ENCODE measurements at places on chromosomes 3 and 15. TPM values are rescaled to one million over a fixed set of nuclear protein-coding genes. Genes with fewer than 3 reads are reported as not detected.

The ST3GAL6 gene
- polyA plus RNA-seq, result 3.7 TPM

The MYEF2 gene
- 176 TPM for polyA plus RNA-seq

The NDUFAF3 gene
- polyA plus RNA-seq, result 49.0 TPM

The ZNF35 gene
- polyA plus RNA-seq, result 14.9 TPM

The ARGFX gene
- polyA plus RNA-seq, result not detected

The B4GALT4 gene
- polyA plus RNA-seq, result 11.8 TPM

The LMCD1 gene
- polyA plus RNA-seq, result 3.5 TPM

The TMC3 gene
- polyA plus RNA-seq, result not detected

The BHLHE40 gene
- polyA plus RNA-seq, result not detected

The ZNF609 gene
- polyA plus RNA-seq, result 14.6 TPM

The LRRC31 gene
- polyA plus RNA-seq, result not detected

The PLSCR2 gene
- polyA plus RNA-seq, result not detected

The CAND2 gene
- polyA plus RNA-seq, result 21.8 TPM

The PPM1L gene
- polyA plus RNA-seq, result 28.3 TPM

The HTR3E gene
- polyA plus RNA-seq, result not detected

The TMEM45A gene
- 4.1 TPM for polyA plus RNA-seq

The MEX3B gene
- 38.8 TPM for polyA plus RNA-seq

The CHL1 gene
- polyA plus RNA-seq, result 199 TPM

The TMEM158 gene
- 7.9 TPM for polyA plus RNA-seq

The CADM2 gene
- polyA plus RNA-seq, result 4.2 TPM

The FBXL22 gene
- polyA plus RNA-seq, result 0.41 TPM

The GCHFR gene
- 7.2 TPM for polyA plus RNA-seq

The GOLGA6L10 gene
- polyA plus RNA-seq, result 7.9 TPM

The ZBED2 gene
- polyA plus RNA-seq, result not detected

The ABHD2 gene
- polyA plus RNA-seq, result 19.0 TPM

The CNTN3 gene
- polyA plus RNA-seq, result 24.0 TPM

The FSTL1 gene
- 12.3 TPM for polyA plus RNA-seq

The TMEM212 gene
- not detected for polyA plus RNA-seq

The TOPAZ1 gene
- not detected for polyA plus RNA-seq

The THAP10 gene
- 7.2 TPM for polyA plus RNA-seq

The PCCB gene
- polyA plus RNA-seq, result 26.9 TPM

The RNF7 gene
- polyA plus RNA-seq, result 170 TPM

The ANKUB1 gene
- polyA plus RNA-seq, result not detected

The FAM174B gene
- 20.1 TPM for polyA plus RNA-seq

The DUOXA2 gene
- polyA plus RNA-seq, result not detected

The SCAANT1 gene
- polyA plus RNA-seq, result not detected

The HRG gene
- polyA plus RNA-seq, result not detected

The MUC4 gene
- polyA plus RNA-seq, result not detected

The GRAMD1C gene
- 31.0 TPM for polyA plus RNA-seq

The ILDR1 gene
- polyA plus RNA-seq, result not detected

The CLRN1 gene
- 0.18 TPM for polyA plus RNA-seq

The PIERCE2 gene
- polyA plus RNA-seq, result 13.1 TPM
